ENCODE measurements at places on chromosomes 4 and X.

- DNase-seq: no peak
Measured at GRCh38 chr4:498328-498904, 540 bp downstream of the ZNF721 start.

- DNase-seq: no peak
Measured at GRCh38 chrX:129462707-129463106, 60.6 kb downstream of the SMARCA1 start.

DNA sequence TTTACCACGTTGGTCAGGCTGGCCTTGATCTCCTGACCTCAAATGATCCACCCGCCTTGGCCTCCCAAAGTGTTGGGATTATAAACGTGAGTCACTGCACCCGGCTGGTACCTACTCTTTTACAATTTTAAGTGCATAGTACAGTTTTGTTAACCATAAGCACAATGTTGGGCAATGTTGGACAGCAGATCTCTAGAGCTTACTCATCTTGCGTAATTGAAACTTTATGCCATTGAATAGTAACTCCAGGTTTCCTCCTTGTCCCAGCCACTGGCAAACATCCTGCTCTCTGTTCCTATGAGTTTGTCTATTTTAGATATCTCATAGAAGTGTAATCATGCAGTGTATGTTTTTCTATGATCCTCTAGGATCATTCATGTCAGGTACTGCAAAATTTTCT, 9.3 kb upstream of the CPE start:
- DNase-seq: peak; percentile 84

DNA sequence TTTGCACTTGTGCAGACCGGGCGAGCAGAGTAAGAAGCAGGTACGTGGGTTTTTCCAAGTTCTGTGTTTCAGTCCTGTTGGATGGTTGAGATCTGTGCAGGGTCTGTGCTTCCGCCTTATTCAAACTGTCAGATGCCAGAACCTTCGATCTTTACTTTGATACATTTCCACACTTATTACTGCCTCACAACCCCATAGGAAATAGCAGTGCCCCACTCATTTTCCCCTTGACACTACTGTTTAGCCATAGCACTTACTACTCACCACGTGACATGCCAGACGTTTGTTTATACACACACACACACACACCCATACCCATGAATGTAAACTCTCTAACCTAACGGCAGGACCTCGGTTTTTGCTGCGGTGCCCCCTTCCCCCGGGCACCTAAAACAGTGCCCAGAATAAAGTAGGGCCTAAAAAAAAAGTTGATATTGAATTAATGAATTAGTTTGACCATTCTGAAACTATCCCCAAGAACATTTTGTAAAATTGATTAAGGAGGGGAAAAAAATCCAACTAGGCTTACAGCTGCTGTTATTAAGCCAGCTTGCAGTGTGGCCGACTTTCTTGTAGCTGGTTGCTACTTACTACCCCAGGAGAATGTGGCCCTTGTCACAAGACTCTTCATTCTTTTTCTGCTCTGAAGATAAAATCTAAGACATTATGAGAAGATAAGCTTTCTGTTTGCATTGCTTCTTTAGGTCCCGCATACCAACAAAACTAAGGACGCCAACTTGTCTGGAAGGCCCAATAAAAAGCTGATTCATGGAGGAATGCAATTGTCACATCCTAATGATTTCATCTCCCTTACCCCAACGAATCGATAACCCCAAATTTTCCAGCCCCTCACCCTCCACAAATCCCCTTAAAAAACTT, 704 bp upstream of the SEPSECS start:
- peak; percentile 18 for DNase-seq

DNA sequence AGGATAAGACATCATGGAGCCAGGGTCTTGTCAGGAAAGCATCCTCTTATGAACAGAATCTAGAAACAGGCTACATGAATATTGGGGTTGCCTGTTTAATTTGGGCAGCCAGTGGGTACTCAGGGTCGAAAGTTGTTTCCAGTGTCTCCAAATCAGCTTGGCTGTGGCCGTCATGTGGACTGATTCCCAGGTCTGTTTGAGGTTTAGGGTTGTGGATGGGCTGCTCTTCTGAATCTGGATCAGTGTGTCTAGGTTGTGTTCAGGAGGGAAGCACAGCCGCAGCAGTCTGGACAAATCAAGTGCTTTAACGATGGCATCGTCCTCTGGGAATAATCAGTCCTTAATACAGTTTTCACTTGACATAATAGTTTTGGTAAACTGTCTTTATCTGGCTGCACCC, 94.3 kb downstream of the GATB start:
- DNase-seq: no peak

DNA sequence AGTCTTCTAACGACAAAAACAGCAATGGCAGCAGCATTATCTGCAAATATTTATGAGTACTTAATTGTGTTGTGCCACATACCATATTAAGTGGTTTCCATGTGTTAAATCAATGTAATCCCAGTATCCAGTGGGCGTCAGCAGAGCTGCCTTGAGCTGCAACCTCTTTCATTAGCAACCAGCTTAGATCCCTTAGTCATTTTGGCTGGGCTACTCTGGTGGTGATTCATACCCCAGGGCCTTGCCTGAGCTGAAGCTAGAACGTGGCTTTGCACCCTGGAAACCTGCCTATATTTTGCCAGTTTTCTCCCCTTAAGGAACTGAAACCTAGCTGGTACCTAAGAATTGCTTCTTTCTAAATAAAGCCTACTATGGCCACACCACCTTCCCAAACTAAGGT, 474.3 kb upstream of the FTHL17 start:
- peak; percentile 76 for DNase-seq

DNA sequence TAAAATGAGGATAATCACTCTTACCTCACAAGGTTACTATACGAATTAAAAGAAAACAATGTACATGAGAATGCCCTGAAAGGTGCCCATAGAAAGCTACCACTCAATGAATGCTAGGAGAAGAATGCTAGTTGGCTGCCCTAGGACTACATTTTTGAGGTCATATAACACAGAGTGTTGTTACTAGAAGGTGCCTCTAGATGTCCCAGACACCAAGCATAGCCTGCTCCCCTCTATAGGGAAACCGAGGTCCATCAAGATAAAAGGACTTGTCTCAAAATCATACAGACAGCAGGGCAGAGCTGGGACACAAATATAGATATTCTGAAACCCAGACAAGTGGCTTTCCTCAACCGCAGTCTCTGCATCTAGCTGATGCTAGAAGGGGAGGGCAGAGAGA, 147.0 kb upstream of the ARHGEF9 start:
- DNase-seq: no peak

- peak; percentile 30 for DNase-seq
Measured at GRCh38 chrX:22165732-22166457, 106.8 kb upstream of the CBLL2 start.

DNA sequence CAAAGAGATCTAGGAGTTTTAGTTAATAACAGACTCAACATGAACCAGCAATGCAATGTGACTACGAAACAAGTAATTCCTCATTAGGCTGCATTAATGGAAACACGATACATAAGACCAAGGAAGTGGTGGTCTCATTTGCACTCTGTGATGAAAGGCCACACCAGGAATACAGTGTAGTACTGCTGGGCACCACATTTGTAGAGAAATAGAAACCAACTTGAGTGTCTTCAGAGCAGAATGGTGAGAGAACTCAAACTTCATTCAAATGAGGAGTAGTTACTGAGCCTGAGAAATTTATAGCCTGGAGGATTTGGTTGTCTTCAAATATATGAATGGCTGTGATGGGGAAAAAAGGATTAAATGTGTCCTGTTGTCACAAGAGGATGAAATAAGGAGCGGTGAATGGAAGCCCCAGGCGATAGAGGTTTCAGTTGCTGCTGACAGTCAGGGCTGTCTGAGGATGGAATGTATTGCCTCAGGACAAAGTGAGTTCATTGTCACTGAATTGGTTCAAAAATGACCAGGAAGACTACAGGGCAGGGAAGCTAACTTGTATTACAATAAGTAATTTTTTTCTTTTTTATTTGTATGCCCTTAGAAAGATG, 50.9 kb downstream of the NFKB1 start:
- no peak for DNase-seq

DNA sequence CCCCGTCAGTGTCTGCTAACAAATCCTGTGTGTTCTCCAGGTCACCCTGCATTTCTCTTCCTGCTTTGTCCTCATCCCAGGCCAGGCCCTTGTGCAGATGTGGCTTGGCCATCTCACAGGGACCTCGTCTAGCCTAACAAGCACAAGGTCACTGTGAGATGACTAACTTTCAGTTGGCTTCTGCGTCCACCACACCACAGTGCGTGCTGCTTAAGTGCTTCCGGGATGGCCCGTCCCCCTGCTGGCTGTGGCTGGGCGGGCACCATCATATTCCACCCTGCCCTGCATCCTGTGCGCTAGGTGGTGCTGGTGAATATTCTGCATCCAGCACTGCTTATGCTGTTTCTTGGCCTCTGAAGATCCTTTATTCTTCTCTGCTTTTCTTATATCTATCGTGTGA, 33.8 kb downstream of the RBBP7 start:
- peak; percentile 12 for DNase-seq

- no peak for DNase-seq
Measured at GRCh38 chrX:30572004-30572403, 5.6 kb downstream of the TASL start.

DNA sequence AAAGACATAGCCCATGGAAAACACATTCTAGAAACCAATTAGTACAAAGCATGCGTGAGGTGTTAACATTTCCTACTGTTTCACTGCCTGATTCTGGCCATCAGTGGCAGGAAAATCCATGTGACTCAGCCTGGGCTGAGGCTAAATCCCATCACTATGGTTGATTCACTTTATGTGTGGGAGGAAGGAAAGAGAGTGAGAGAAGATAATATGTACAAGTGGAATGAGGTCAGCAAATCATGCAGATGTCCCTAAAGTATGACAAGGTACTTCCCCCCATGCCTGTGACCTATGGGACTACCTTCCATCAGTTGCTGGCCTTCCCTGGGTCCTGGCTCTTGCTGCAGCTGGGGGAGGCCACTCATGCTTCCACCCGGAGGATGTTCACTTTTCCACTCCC, 64.2 kb upstream of the MAP3K15 start:
- DNase-seq: peak; percentile 67

DNA sequence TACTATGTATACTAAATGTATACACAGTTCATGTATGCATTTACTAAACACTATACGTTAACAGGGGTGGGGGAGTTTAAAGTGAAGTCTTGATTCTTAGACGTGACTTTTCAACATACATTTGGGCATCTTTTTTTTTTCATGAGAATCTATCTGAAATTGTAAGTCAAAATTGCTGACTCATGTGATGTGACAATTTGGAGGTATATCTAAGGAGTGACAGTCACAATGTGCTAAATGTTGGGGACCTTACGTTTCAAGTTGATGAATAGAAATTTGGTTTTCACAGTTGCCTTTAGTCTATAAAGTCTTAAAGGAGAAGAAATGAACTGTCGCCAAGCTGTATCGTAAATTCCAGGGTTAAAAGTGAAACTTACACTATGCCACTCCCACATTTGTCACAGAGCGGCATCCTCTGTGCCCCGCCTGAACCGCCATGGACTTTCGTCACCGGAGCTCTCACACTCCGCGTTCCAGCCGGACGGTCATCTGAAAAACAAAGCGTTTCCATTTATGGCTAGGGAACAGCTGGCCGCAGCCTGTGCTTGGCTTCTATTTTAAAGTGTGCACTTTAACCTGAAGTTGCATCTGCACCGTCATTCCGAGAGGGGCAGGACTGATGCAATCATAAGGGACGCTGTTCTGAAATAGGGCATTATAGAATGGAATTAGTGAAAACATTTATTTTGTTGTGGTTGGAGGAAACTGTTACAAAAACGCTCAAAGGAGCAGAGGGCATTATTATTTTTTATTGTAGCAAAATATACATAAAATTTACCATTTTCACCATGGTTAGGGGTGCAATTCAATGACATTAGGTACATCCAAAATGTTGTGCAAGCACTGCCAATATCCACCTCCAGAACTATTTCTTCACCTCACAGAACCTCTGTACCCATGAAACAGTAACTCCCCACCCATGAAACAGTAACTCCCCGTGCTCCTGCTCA, 30.9 kb downstream of the PDLIM3 start:
- no peak for DNase-seq

GRCh38 chrX:149121206-149121920, 383.7 kb downstream of the IDS start:
- DNase-seq: no peak

- peak; percentile 84 for DNase-seq
Measured at GRCh38 chrX:22800360-22800759, 199.4 kb upstream of the DDX53 start.

- DNase-seq: no peak
Measured at GRCh38 chr4:159272273-159273140, 169.6 kb downstream of the RAPGEF2 start.

DNA sequence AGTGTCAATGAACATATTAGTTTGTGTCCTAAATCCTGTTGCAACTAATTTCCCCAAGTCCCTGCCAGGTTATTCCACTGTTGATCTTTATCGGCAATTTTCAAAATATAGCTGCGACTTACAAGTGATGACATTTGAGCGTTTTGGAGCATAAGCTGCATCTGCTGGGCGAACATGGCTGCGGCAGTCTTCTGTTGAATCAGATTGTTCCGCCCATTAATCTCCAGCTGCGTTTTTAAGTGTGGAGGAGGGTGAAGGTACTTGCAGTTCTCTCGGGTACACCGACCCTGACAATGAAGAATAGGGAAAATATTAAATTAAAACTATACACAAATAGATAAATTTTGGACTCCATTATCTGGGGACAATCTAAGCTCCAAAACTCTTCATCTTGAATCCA, 82.7 kb downstream of the MBNL3 start:
- no peak for DNase-seq

DNA sequence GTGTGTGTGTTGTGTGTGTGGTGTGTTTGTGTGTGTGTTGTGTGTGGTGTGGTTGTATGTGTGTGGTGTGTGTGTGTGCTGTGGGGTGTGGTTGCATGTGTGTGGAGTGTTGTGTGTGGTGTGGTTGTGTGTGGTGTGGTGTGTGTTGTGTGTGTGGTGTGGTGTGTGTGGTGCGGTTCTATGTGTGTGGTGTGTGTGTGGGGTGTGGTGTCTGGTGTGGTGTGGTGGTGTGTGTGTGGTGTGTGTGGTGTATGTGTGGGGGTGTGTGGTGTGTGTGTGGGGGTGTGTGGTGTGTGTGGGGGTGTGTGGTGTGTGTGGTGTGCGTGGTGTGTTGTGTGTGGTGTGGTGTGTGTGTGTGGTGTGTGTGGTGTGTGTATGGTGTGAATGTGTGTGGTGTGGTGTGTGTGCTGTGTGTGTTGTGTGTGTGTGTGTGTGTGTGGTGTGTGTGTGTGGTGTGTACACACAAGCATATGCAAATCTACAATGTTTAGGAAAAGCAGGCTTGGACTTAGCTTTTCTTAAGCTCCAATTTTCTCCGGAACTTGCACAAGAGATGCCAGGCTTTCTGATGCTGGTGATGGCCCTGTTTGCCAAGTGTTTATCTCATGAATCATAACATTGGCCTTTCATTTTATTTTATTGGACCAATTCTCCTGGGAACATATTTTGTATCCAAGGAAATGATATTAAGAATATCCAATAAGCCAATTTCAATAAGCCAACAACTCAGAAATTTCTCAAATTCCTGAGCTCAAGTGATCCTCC, 148.7 kb downstream of the SPATA18 start:
- DNase-seq: peak; percentile 76

DNA sequence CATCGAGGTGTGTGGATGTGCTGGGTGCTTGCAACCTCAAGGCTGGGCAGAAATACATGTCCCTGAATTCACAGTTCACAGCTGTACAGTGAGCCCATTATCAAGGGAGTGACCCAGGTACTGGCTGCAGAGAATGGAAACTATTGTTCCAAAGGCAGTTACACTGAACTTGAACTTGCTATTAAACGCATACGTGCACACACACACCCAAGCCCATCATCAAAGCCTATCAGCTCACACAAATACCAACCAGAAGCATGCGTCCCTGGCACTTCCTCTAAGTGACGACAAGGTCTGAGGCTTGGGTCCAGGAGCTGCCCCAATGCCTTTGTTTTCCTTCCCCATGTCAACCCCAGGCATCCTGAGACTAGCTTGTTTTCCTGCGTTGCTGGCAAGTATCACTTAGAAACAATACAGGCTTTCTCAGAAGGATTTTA, 88.6 kb downstream of the IRF2 start:
- no peak for DNase-seq

Data from HT1080 (cell line).